OCI-M1 (cell line): ENCODE measurements at places on chromosomes 12 and 14.

DNA sequence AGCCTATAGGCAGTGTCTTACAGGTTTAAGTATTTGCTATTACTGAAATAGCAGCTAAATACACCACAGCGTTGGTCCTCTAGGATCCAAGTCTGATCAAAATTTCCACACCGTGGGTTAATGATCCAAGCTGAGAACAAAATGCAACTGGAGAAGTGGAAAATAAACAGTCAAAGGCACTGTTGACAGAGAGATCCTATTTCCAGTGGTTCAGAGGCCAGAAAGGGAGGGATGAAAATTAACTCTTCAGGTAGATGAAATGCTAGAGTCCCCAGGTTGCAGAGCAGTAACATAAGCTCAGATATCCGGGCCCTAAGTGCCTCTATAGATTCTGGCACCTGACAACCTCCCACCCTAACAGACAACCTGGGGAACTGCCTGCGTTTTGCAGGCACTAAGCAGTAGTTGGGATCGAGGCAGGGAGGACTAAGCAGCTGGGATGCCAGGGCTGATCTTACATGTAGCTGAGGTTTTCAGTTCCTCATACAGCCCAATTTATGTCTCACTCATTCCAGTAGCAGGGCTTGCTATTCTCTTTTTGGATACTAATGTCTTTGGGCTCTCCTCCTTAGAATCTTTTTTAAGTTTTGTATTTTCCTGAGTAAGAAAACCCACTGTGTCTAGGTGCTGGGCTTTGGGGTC, 42.7 kb upstream of the CRACR2A start:
- no peak for DNase-seq

- DNase-seq, result no peak
Measured at GRCh38 chr12:129245769-129246168, 392.5 kb downstream of the GLT1D1 start.

DNA sequence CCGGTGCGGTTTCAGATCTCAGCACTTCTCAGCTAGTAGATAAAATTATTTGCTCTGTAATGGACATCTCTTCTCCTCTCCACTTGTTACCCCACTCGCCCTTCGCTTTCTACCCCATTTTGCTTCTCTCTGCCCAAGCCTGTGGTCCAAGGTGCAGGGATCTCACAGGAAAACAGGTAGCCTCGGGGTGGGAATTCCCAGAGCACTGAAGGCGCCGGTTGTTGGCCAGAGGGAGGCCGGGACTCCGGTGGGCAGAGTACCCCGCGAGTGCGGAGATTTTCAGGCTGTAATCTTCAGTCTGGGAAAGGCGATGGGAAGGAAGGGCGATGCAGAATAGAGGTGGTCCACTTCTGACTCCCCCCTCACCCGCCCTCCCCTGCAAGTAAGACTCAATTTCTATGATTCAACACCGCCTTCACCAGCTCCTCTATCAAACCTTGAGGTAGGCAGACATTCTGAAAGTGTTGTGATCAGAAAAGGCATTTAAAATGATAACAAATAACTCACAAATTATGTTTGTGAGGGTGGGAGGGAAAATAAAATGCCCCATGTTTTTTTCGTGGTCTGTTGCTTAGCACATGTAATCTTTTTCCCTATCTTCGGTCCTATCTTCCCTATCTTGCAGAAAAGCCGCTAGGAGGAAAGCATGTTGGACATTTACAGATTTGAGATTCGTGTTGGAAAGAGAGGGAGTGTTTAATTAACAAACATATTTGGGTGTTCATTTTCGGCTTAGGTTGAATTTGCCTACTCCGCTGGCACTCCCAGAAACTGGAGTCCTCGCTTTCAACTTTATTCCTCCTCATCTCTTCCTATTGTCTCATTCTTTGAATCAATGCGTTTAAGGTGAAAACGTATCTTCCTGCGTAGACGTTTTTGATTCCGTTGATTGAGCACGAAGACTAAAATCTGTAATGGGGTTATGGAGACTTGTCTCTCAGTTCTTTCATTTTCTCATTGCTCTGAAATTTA, 8.5 kb downstream of the FOXG1 start:
- DNase-seq, result no peak

- DNase-seq, result peak; percentile 53
Measured at GRCh38 chr12:116697305-116697704, 40.6 kb downstream of the SPRING1 start.

DNA sequence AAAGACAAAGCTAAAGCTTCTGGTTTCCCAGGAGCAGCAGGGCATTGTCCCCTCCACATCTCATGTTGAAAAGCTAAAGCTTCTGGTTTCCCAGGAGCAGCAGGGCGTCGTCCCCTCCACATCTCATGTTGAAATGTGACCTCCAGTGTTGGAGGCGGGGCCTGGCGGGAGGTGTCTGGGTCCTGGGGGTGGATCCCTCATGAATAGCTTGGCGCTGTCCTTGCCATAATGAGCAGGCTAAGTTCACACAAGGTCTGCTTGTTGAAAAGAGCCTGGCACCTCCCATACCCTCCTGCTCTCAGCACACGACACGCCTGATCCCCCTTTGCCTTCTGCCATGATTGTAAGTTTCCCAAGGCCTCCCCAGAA, 123.7 kb downstream of the PIWIL1 start:
- DNase-seq, result no peak

DNA sequence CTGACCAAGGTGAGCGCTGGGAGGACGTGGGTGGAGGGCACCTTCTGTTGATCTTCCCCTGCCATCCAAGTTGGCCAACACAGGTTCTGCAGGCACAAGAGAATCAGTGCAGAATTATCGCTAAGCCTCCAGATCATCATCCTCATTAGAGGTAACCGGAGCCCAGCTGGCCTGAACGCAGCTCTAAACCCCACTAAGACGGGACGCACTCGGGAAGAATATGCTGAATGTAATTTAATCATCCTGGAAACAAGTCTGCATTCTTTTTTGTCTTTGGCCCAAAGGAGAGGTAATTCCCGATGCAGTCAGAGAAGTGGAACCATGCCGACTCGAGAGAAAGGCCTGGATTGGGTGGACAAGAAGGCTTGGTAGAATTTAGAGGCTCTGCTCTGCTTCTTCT, 111.0 kb upstream of the GSC start:
- no peak for DNase-seq

- DNase-seq, result no peak
Measured at GRCh38 chr14:34596891-34597290, 33.1 kb downstream of the SNX6 start.
